Stimulated activated naive CD8-positive, alpha-beta T cell treated with anti-CD3 and anti-CD28 coated beads, Interleukin-15, Interleukin-2, amounts not matched to agents 100 U/mL and 50 U/mL, for 24 hours (primary cell): ENCODE measurements at places on chromosomes 13 and 19.

DNA sequence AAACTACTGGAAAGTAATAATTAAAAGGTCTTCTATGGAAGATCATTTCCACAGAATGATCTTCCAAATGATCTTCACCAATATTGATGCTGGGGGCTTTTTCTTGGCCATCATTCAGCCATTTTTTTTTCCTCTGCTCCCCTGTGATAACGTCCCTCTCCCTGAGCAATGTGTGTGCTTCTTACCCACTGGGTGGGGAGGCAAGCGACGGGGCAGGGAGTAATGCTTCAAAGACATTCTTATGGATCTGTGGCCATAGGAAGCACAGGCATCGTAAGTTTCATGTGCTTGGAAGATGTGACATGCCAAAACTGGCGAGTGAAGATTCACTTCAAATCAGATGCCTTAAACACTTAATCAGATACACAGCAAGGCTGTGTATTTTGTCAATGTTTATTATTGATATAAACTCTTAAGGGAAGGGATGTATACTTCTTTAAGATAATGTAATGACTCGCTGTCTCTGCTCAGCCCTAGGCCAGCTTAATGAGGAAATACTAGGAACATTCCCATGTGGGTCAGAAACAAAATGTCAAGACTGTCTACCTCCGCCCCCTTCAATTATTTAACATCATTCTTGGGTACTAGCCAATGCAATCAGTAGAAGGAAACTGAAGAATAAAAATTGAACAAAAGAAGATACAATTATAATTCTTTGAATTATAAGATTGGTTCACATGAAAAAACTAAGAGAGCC lies 34.1 kb upstream of the SERPINE3 start:
- no peak for DNase-seq

- DNase-seq: no peak
Measured at GRCh38 chr13:98977568-98978265, at the start of gene DOCK9. Gene DOCK9 (minus strand): TSS chr13:98978064. CDS start chr13:98977909, 155 bp downstream.

GRCh38 chr13:33261387-33262061 lies 24.0 kb downstream of the STARD13 start:
- no peak for DNase-seq

DNA sequence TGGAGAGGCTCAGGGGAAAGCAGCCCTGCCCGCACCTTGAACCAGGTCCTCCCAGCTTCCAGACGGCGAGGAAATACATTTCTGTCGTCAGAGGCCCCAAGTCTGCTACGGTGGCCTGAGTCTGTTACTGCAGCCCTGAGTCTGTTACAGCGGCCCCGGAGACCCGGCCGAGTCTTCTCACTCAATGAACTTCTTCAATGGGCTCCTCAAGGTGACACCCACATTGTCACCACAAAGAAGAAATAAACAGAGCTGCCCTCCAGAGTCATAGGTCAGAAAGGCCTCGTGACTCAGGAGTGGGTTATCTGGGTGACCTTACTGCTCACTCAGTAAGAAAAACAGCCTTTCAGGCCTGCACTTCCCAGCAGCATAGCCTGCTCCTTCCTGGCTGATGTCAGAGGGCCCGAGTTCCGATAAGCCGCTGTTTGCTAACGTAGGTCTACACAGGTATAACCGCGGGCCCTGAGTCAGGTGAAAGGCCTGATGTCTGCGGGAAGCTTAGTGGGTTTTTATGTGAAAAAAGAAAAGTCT lies 66.9 kb upstream of the TM9SF2 start:
- peak; percentile 79 for DNase-seq

- no peak for DNase-seq
Measured at GRCh38 chr13:75092143-75092542, 389.8 kb downstream of the TBC1D4 start.
